ENCODE measurements at places on chromosomes 2 and 18. TPM values are rescaled to one million over a fixed set of nuclear protein-coding genes. Genes with fewer than 3 reads are reported as not detected.

The SLC39A6 gene
- total RNA-seq: 28.9 TPM

DNA sequence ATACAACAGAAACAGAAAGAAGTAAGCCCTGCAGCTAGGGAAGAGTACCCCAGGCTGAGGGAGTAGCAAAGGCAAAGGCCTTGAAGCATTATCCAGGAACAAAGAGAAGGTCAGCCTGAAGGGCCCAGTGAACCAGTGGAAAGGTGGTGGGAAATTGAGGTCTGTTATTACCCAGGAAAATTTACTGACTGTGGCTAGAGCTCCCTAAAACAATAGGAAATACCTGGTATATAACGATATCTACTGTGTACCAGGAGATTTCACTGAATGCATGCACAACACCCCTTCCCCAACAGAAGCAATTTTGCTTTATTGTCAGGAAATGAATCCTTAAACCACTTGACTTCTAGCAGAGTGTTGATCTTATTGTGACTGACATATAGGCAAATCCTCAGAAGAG lies 365.3 kb downstream of the ERBB4 start:
- H3K27me3 ChIP-seq: no peaks in the 10 kb centered on the region
- no peaks in the 10 kb centered on the region for H3K4me1 ChIP-seq
- no peak for DNase-seq
- H3K27ac ChIP-seq: no peak overlapping the region

The IKZF2 gene
- 16.5 TPM for total RNA-seq

The SCYGR4 gene
- total RNA-seq: not detected

The FBXO41 gene
- 2.9 TPM for total RNA-seq

The NETO1 gene
- total RNA-seq: not detected

- H3K27me3 ChIP-seq: no peaks in the 10 kb centered on the region
- H3K27ac ChIP-seq: no peak overlapping the region
- H3K36me3 ChIP-seq: no peaks in the 10 kb centered on the region
- no peak overlapping the region for H3K4me3 ChIP-seq
Measured at GRCh38 chr2:100936070-100936741, 65.9 kb upstream of the RPL31 start.

Data from lower lobe of right lung (tissue), 2 donors.